Stimulated activated CD4-positive, alpha-beta T cell treated with anti-CD3 and anti-CD28 coated beads, Interleukin-15, amount 100 ng/mL, for 24 hours (primary cell): ENCODE measurements at places on chromosomes 5 and 9.

GRCh38 chr5:102539996-102540728 lies 41.4 kb upstream of the SLCO6A1 start:
- no peak for DNase-seq

- no peak for DNase-seq
These were observed 185.5 kb upstream of the FGF10 start for GRCh38 chr5:44574678-44575077.

DNA sequence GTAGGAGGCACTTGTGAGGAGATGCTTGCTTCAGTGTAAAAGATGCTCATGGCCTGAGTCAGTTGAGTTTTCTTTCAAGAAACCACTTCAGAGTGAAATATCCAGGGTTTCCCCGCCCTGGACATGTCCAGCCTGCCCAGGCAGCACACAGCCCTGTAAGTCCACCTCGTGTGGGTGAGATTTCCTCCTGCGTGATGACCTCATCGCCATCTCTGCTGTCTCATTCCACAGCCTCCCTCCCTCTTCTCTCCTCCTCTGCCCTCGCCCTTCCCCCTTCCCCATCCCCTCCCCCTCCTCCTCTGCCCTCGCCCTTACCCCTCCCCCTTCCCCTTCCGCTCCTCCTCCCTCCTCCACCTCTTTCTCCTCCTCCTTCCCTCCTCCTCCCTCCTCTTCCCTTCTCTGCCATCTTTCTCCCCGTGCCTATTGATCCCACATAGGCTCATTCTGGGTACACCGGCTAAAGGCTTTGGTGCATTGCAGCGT lies 34.0 kb upstream of the NCS1 start:
- peak; percentile 27 for DNase-seq

DNA sequence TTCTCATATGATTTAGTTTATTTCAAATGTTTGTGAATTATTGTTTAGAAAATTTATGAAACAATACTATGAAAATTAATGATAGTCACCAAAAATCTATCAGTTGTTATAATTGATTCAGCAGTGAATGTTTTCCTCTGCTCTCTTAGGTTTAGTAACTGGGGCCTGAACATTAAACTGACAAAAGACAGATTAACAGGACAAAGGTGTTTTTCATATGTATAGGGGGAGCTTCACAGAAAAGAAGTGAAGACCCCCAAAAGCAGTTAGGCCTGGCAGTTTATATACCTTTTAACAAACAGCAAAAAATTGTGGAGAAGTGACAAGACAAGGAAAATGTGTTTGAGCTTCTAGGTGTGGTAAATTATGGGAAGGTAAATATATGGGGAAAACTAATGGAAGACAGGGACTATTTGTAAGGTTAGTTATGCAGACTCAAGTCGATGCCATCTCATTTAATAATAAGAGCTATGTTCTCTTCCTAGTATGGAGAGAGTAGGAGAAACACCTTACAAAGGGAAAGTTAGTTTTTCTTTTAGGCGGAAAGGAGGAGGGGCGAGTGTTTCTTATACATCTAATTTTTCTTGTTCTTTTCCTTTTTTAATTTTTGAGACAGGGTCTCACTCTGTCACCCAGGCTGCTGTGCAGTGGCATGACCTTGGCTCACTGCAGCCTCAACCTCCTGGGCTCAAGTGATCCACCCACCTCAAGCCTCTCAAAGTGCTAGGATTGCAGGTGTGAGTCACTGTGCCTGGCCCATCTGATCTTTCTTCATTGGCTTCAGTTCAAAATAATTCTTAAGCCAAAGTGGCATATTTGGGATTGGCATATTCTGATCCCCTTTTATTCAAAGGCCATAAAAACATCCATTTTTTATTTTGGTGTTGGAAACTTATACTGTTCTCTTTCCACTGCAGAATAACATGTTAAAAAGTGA lies 77.8 kb downstream of the C9orf153 start:
- no peak for DNase-seq

DNA sequence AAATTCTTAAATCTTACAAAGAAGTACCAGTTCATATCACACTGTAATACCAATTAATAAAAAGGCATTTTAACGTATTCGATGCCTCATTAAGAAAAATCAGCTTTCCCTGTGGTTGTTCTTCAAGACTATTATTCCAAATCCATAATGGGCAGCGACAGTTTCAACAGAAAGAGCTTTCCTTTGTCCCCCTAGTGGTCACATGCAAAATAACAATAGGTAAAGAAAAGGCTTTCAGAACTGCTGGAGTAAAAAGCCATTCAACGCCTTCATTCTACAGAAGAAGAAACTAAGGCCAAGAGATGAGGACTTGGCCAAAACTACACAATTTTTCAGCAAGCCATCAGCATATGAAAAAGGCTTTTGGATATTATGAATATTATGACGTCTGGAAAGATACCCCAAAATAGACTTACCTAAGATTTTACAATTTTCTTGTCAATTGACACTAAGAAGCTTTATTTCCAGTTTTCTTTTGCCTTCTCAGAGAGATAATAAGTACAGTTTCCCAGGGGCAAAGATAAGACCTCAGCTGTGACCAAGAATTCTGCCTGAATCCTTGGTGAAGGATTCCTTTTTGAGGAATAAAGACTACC lies 6.7 kb upstream of the CDH6 start:
- no peak for DNase-seq

DNA sequence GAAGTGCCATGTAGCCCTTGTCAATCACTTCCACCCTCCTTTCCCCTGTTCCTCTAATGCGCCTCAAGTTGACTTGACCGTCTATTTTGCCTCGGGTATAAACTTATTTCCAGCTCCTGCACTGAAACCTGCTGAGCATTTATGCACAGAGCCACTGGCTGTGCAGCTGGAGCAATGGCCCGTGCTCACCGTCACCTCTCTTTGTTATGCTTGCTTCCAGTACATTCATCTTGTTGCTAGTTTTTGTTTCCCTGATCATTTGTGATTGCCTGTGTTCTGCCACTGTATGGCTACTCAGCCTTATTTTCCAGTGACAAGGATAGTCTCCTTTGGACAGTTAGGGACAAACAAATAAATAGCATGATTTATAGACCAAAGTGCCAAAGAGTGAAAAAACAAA lies 183.1 kb upstream of the C9orf72 start:
- no peak for DNase-seq

GRCh38 chr9:84748112-84748511 lies 78.6 kb downstream of the NTRK2 start:
- DNase-seq: no peak

DNA sequence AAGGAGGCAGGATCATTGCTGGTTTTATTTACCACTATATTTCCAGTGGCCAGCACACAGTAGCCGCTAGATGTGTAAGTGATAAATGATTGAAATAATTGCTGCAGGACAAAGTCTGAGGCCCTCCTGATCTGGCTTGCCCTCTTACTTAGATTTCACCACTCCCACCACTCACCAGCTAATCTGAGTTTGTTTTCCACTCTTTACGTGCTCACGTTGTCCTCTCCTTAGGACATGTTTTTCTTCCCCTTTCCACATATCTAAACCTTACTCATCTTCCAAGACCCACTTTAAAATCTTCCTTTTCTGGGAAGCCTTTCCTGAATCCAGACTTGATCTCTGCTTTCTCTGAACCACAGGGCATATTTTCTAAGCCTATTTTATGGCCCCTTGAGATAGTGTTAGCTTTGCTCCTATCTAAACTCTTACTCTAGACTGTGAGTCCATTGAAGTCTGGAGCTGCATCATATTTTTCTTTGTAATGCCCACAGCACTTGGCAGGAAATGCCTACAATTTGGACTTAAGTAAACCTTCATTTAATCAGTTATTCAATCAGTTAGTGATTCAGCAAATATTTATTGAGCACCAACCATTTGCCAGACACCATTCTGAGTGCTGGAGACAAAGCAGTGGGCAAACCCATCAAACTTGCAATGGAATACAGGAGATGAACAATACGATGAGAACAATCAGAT lies 2.4 kb downstream of the TLR4 start:
- DNase-seq: no peak

DNA sequence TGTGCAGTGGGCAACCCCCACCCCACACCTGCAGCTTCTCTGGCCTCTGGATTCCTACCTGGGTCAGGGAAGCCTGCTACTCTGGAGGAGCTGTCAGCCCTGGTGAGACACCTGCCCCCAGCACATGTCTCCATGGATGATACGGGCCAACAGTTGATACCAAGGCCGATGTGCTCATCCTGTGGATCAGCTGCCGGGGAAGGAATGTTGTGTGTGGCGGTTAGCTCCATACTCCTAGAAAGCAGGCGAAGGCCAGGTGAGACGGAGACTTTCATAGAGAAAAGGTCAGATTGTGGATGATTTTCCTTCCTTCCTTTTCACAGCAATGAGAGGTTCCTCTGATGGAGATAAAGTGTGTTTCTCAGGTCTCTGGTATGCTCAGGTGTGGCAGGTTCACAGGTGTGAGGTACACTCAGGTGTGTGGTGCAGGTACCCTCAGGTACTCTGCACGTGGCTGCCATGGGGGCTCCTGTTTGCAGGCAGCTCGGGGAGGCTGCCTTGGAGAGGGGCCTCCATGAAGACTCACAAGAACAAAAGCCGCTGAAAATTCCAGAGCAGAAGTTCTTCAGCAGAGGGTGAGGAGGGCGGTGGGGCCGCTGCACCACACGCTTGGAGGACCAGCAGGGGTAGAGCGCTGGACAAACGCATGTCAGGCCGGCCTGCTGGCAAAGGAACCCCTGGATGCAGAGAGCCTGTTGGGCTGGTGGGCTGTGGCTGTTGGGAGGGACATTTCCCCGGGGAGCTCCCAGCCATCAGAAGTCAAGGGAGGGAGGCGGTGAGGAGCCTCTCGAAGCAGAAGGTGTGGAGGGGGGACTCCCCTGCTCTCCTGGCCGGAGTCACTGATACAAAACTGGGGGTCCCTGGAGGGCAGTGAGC lies 5.1 kb upstream of the AHRR start:
- no peak for DNase-seq

- no peak for DNase-seq
These were observed 304.8 kb upstream of the TLE4 start for GRCh38 chr9:79266986-79267385.

DNA sequence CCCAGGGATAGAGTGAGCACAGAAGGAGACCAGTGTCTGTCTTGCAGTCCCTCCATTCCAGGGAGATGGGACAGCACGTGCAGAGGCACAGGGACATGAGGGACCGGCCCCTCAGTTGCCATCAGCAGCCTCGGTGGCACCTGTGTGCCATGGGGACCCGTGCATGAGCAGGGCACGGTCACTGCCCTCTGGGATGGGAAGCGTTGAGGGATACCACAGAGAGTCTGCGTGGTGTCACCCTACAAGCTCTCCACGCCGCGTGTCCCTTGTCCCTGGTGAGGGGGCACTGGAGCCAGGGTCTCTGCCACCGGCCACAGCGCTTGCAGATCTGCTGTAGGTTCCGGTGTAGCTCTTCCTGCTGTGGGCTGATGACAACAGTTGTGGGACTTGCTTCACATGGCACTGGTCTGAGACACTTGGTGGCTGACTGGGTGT lies 108.1 kb downstream of the CACNA1B start:
- no peak for DNase-seq

GRCh38 chr9:91047993-91048607 lies 246.5 kb downstream of the SYK start:
- DNase-seq: peak; percentile 74

- DNase-seq: no peak
These were observed 22.1 kb downstream of the NTRK2 start for GRCh38 chr9:84691634-84692033.

DNA sequence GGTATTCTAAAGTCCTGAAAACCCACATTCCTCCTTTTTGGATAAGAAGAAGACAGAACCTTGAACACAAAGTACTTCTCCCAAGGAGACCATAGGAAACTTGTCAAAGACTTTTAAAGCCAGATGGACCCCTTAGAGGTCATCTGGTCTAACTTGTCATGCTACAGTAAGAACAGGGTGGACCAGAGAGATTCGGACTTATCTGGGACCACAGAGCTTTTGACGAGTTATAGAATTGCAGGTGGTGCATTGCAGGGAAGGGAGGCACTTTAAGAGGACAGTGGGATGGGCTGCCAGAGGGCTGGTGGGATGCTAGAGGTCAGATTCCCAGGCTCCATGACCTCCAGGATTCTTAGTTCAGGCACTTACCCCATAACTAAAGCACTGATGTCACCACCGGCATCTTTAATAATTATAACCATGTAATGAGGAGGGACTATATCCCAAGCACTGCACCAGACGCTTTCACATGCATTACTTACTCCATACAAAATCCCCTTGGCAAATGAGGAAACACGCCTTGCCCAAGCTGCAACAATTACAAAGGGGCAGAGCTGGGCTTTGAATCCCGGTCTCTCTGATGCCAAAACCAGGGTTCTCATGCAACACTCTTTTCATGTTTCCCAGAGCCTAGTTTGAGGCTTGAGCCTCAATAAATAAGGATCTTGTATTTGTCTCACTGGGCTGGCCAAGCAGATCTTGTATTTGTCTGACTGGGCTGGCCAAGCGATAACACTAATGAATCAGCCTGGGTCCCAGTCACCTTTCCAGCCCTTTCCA lies 12.8 kb upstream of the GPX3 start:
- no peak for DNase-seq

- DNase-seq: no peak
These were observed 138.8 kb upstream of the LIFR start for GRCh38 chr5:38695021-38695958.

DNA sequence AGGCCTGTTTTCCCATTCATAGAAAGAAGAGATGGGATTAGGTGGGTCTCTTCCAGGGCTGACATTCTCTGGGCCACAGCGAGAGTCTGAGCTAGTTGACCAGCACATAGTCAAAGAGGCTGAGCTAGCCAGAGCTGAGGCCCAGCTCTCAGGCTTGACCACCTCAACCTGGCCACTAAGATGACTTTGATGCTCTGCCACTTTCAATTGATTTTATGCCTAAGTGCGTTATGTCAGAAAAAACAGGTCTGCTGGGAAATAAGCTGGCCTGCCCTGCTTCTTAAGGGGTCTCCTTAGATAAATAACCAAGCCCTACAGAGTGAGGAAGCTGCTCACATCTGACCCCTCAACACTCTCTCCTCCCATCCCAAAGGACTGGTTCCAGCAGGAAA lies 20.0 kb upstream of the RAB14 start:
- no peak for DNase-seq

DNA sequence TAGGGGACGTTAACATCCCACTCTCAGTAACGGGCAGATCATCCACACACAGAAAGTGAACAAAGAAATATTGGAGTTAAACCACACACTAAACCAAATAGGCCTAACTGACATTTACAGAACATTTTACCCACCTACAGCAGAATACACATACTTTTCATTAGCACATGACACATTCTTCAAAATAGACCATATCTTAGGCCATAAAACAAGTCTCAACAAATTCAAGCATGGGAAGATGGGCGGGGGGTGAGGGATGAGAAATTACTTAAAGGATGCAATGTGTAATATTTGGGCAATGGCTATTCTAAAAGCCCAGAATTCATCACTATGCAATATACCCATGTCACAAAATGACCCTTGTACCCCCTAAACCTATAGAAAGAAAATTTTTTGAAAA lies 226.2 kb downstream of the ATPSCKMT start:
- DNase-seq: no peak

GRCh38 chr5:160285316-160285715 lies 27.0 kb downstream of the CCNJL start:
- DNase-seq: no peak

GRCh38 chr9:129006328-129007034 lies 21.6 kb downstream of the SH3GLB2 start:
- DNase-seq: peak; percentile 64

- no peak for DNase-seq
These were observed 43.9 kb downstream of the MCCC2 start for GRCh38 chr5:71631070-71631469.
